ENCODE measurements at places on chromosomes 11 and 22.

GRCh38 chr11:12289667-12290476, 87.5 kb upstream of the PARVA start:
- H3K4me3 ChIP-seq = no peak overlapping the region
- no peaks in the 10 kb centered on the region for H3K27me3 ChIP-seq
- H3K36me3 ChIP-seq = 0 out of 2 replicates have a peak, but pooled peaks cover 5% of the 10 kb centered on the region
- H3K27ac ChIP-seq = no peak overlapping the region

GRCh38 chr11:61123775-61124571, 21.7 kb downstream of the CD5 start:
- no peak overlapping the region for H3K27ac ChIP-seq
- no peaks in the 10 kb centered on the region for H3K4me1 ChIP-seq
- DNase-seq = peak; percentile 44

DNA sequence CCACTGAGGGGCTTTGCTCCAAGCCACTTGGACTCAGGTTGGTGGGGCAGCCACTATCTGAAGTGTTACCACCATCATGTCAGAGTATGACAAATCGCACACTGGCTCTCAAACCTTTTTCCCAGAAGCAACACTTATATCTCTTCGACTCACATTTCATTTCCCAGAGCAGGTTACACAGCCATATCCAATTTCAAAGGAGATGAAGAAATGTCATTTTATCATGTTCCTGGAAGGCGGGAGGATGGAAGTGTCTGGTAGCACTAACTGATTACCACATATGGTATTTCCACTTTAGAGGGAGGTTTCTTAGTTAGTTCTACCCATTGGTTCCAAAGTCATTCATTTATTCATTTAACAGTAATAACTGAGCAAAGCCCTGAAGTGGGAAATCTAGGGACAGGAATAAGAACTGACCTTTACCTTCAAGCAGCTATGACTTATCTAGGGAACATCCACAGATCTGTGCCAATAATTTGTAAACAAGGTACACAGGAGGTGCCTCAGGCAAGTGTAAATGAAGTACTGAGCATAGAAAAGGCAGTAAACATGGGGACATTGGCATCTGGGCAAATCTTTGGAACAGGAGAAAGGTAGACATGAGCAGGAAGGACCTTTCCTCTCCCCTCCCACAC, 54.9 kb upstream of the LRRC55 start:
- H3K27ac ChIP-seq = no peak overlapping the region
- no peak for DNase-seq

DNA sequence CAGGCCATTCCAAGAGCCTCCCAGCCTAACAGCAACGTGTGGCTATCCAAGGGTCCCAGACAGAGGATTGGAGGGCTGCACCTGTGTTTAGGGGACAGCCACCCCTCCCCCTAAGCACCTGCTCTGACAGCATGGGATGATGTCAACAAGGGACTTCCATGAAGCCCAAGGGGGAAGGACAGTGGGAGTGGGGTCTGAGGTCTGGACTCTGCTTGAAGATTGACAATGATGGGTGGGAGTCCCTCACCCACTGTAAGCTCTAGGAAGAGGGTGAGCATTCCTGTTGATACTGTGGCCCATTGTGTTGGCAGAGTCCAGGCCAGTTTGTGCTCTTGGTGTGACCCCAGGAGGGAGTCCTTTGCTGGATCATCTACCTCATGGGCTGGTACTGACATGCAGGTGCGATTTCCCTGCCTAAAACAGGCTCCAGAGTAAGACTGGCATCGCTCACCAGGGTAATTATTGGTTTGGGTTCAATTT, 46.9 kb upstream of the TUB start:
- H3K27me3 ChIP-seq = no peaks in the 10 kb centered on the region
- DNase-seq = no peak
- no peak overlapping the region for H3K4me3 ChIP-seq
- no peak overlapping the region for H3K27ac ChIP-seq
- H3K36me3 ChIP-seq = no peaks in the 10 kb centered on the region

DNA sequence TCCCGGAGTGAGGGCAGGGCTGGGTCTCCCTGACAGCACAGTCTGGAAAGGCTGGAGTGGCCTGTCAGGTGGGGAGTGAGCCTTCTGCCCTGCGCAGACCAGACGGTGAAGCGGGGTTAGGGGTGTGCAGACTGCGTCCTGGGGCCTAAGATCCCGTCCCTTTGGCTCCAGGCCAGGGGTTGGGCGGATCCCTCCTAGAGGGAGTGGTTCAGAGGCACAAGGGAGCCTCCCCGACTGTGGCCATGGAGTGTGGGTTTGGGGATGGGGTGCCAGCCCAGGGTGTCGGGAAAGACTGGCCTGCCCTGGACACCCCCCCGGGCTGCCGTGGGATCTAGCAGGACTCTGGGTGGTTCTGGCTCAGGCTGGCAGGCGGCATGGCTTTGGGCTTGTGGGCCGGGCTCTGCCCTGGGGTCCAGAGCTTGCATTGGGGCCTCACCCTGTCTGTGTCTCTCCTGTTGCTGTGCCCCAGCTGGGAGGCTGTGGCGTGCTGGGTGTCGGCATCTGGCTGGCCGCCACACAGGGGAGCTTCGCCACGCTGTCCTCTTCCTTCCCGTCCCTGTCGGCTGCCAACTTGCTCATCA, 19.5 kb downstream of the TSPAN4 start:
- H3K36me3 ChIP-seq = peaks cover 35% of the 10 kb centered on the region
- no peak for DNase-seq
- no peaks in the 10 kb centered on the region for H3K4me1 ChIP-seq
- no peak overlapping the region for H3K4me3 ChIP-seq
- no peaks in the 10 kb centered on the region for H3K27me3 ChIP-seq
- H3K27ac ChIP-seq = no peak overlapping the region
